ENCODE measurements at places on chromosomes 11 and 22.

- DNase-seq = no peak
Observed at GRCh38 chr11:121487191-121487590, 34.4 kb upstream of the SORL1-AS1 start.

- no peak for DNase-seq
Observed at GRCh38 chr11:74322667-74323066, 11.2 kb upstream of the P4HA3 start.

DNA sequence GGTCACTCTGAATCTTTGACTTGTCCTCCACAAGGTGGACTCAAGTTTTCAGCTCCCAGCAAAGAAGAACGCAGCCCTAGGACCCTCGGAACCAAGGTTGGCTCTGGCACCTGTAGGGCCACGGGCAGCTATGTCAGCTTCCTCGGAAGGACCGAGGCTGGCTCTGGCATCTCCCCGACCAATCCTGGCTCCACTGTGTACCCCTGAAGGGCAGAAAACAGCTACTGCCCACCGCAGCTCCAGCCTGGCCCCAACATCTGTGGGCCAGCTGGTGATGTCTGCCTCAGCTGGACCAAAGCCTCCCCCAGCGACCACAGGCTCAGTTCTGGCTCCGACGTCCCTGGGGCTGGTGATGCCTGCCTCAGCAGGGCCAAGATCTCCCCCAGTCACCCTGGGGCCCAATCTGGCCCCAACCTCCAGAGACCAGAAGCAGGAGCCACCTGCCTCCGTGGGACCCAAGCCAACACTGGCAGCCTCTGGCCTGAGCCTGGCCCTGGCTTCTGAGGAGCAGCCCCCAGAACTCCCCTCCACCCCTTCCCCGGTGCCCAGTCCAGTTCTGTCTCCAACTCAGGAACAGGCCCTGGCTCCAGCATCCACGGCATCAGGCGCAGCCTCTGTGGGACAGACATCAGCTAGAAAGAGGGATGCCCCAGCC is 2.2 kb downstream of the INPP5J start:
- DNase-seq = no peak

DNA sequence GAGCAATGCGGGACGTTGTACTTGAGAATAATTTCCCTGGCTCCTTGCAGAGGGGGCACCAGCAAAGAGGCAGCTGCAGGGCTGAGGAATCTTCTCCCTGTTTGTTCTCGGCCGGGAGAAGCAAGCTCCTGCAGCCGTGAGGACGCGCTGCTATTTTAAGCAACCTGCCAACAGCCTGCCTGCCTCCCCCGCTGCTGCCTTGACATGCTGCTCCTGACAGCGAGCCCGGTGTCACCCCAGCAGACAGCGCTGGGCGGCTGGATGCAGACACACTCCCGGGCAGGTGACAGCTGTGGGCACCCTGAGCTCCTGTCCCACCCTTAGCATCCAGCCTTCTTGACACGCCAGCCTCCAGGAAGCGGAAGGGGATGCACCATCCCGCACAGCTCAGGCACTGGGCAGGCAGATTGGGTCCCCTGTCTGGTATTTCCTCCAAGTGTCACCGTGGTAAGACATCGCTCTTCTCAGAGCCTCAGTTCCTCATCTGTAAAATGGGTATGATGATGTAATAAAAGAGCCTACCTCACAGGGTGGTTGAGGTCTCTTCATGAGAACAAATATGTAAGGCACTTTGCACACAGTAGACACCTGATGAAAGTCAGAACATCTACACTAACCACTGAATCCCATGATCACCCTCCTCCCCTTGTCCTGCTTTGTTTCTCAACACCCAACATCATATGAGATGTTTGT is 530.6 kb downstream of the MN1 start:
- no peak for DNase-seq

DNA sequence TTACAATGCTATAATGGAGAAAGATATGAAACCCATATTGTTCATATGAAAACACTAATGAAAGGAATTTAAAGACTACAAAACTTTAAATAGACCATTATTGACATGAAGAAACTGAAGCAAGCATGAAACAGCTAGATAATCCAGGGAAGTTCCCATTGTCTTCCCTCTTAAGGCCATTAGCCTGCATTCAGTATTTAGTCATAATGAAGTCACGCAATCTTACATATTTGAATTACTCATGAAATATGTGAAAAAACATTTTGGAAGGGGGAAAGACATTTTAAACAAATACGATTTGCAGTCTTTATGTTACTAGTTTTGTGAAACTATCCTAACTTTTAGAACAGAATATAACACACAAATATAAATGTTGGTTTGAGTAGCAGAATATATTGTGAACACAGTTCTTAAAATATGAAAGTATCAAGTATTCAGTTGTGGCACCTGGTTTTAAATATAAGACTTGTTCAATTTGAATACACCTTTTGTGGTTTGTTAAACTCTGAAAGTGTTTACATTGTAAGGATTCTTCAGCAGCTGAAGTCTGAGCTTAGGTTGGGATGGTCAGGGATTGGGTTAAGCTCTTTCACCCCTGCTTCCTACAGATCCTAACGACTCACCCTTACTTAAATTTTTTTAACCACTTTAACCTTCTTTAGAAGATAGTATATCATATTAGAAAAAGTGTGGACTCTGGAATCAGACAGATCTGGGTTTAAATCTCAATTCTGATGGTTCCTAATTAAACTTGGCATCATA is 500.3 kb upstream of the TENM4 start:
- no peak for DNase-seq

GRCh38 chr11:95138448-95138847 is 48.8 kb downstream of the ENDOD1 start:
- no peak for DNase-seq

GRCh38 chr11:83692675-83693074 is 406.5 kb upstream of the CCDC90B start:
- DNase-seq = no peak

DNA sequence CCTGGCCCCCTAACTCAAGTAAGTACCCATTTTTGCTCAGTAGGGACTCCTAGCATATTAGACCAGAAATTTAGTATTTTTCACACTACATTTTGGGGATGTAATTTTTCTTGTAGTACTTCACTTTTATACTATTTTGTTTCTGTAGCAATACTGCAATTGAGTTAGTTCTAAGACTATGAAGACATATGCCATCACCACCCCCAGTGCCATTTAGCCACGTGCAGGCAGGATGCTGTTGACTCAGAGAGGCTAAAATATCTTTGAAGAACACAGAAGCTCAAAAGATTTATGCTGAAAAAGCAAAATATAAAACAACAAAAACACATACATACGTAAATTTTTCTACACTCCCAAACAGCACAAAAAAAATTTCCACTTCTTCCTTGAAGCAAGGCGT is 29.1 kb upstream of the DLAT start:
- no peak for DNase-seq

DNA sequence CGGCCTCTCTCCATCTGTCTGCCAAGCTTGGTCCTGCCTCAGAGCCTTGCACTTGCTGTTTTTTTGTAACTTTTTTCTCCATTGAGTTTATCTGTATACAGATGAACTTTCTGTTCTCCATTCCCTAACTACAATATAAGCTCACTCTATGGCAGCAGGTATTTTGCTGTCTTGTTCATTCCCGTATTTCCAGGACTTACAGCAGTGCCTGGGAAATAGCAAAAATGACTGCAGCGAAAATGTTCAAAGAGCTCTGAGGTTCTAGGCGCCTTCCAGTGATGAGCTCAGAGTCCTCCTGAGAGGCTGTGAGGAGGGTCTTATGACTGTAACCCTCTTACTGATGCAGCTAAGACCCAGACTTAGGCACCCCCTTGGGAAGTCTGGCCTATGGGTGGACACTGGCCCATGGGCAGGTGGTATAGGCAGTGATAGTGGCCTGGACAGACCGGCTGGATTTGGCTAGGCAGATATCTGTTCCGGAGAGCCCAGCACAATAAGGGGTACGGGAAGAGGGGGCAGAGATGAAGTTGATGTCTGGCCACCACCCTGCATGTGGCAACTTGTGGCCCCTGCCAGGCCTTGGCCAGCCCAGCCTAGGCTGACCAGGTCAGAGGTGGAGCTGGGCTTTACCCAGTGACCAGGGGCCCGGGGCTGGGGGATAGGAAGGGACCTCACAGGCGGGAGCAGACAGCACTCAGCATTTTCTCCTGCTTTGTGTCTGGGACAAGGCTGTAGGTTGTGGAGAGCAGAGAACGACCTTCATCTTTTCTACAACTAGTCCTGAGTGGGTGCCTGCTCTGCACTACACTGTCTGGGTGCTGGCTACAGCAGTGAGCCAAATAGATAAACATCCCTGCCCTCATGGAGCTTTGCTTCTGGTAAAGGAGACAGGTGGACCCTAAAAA is 4.6 kb downstream of the ATF4 start:
- no peak for DNase-seq

- no peak for DNase-seq
Observed at GRCh38 chr11:38191101-38191500, 1593.1 kb upstream of the RAG2 start.

GRCh38 chr11:2940147-2940920 is 11.1 kb upstream of the PHLDA2 start:
- no peak for DNase-seq

DNA sequence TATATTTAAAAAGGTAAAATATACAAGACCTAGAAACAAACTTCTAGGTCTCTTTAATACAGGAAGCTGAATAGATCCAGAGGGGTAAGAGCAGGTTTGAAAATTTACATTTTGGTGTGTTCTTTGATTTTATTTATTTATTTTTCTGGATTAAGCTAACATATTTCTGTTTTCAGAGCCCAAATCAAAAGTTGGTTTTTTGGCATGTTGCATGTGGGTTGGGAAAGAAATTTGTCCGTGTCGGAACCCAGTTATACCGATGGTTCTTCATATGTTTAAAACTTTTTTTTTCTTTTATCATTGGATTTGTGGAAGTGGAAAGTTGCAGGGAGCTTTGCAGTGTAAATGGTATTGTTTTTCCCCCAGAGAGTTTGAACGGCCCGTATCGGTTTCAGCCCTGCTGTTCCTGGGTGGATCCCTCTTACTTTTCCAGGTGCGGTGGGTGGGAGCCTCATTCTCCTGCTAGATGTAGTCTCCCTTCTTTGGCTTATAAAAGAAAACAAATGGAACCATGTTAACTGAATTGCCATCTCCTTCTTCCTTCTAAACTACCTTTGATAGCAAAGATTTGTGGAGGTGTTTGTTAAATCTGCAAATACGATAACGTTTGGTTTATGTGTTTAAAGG is 746 bp downstream of the CTNND1 start:
- DNase-seq = no peak

- no peak for DNase-seq
Observed at GRCh38 chr11:19592842-19593241, 119.8 kb upstream of the NAV2 start.

All from stimulated activated CD8-positive, alpha-beta memory T cell treated with anti-CD3 and anti-CD28 coated beads, Interleukin-2, amount 100 ng/mL, for 1 hour (primary cell).